ENCODE measurements at places on chromosomes 3 and 15.

DNA sequence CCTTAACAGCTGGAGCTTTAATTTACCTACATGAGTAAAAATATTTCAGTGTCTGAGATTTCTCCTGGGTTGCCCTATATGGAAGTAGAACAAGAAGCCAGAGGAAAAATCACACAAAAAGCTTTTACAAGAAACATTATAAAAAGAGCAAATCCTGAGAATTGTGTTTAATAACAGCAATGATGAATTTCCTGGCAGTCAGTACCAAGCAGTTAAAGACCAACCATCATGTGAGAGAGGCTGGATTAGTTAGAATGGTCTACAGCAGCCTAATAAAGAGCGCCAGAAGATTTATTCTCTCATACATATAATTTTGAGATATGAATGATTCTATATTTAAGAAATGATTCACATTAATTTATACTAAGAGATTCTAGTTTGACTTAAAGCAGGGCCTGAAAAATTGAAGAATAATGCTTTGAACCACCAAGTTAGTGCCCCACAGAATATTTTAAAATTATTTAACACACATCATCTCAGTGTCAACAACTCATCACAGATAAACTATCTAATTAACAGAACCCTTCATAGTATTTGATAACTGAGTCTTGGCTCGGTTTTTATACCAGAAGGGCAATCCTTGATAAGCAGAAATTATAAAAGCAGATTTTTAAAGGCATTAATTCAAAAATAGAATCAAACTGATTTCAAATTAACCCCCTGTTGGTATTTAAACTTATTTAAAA, 59.9 kb upstream of the DPH6 start:
- DNase-seq: no peak

GRCh38 chr3:171565481-171566058, 105.4 kb upstream of the TNIK start:
- DNase-seq: no peak

DNA sequence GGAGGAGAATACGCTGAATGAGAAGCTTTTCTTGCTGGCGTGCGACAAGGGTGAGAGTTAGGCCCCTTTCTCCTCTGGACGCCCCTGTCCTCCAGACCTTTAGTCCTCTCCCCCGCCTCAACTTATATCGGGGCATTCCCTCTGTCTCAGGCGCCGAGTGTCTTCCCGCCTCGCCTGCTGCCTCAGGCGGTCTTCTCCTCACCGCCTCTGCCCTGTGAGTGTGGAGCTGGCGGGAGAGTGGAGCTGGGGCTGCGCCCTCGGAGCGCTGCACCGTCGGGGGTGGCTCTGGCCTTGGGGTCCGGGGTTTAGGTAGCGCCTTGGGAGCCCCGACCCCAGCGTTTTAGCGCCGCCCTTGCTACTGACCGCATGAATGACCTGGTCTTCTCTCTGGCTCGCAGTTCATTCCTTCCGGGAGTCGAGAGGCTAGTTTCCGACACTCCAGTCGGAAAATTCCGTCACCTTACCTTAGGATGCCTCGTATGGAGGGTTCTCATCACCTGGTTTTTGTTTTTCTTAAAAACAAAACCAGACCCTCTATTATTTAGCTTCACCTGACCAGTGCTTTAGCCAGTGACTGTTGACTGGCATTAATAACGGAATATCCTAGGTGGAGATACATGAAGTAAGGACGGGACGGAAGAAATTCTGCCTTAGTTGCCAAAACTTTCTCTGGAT, 985 bp downstream of the TRPC1 start:
- DNase-seq: no peak

GRCh38 chr15:66423149-66423548, 36.4 kb downstream of the MAP2K1 start:
- DNase-seq: no peak

GRCh38 chr3:195889870-195890295, 18.5 kb downstream of the TNK2 start:
- no peak for DNase-seq

- no peak for DNase-seq
These were observed 170.3 kb upstream of the CCDC54 start for GRCh38 chr3:107206945-107207344.

- no peak for DNase-seq
These were observed 8.7 kb downstream of the PXK start for GRCh38 chr3:58341376-58341775.

DNA sequence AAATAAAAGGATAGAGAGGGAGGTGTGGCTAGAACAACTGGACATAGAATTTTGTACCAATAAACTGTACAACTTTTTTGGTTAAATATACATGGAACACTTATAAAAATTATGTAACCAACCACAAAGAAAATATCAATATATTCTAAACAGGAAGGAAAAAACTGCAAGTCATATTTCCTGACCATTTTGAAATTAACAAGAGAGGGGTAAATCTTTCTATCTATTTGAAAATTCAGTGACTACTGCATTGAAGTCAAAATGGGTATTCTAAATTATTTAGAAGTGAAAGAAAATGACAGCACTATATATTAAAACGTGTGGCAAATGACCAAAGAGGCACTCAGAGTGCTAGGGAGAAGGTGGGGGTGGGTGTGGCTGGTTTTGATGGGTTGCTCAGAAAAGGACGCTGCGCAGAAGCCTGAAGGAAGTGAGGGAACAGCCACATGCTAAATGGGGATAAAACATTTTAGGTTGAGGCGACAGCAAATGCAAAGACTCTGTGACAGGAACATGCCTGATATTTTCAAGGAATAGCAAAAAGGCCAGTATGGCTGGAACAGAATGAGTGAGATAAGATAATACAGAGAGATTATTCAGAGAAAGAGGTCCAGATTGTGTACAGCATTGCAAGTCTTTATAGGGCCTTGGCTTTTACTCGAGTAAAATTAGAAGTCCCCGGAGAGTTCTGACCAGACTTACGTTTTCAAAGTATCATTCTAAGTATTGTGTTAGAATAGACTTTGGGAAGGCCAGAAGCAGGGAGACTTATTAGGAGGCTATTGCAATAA, 41.1 kb downstream of the ERICH6 start:
- DNase-seq: no peak

DNA sequence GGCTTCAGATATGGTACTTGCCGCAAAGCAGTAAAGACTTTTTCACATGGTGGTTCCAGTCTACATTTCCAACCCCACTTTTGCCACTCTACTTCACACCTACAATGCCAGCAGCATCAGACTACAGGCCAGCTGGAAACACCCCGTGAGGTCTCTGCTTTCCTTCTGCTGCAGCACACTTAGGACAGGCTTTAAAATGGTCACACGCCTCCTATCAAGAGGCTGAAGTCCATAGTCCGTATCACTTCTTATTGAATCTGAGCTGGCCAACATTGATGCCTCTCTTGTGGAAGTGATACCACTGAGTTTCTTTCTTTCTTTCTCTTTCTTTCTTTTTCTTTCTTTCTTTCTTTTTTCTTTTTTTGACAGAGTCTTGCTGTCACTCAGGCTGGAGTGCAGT, 59.8 kb downstream of the ZNF860 start:
- no peak for DNase-seq

- no peak for DNase-seq
These were observed 979.0 kb downstream of the TUSC7 start for GRCh38 chr3:117688583-117688982.

GRCh38 chr15:38163658-38164057, 89.0 kb upstream of the SPRED1 start:
- DNase-seq: no peak

DNA sequence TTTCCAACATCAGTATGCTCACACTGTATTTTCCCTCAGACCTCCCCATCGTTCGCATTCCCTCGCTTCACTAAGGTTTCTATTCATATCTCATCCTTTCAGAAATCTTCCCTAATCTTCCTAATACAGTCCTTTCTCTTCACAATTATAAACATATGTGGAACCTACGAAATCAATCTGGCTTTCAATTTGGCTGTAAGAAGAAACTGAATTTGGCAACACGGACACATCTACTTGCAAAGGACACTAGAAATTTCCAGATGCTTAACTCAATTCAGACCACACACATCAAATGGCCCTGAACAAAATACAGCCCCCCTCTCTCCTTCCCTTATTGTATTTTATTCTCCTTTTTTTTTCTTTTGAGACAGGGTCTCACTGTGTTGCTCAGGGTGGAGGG, 39.1 kb upstream of the TM4SF19 start:
- no peak for DNase-seq

GRCh38 chr15:28122038-28122949, 23.2 kb upstream of the OCA2 start:
- DNase-seq: no peak

- no peak for DNase-seq
These were observed 297.4 kb upstream of the EPHA3 start for GRCh38 chr3:88809993-88810392.

- DNase-seq: no peak
These were observed 107.1 kb upstream of the TSC22D2 start for GRCh38 chr3:150300852-150301517.

GRCh38 chr15:67037694-67038093, 27.7 kb upstream of the SMAD3 start:
- no peak for DNase-seq

- DNase-seq: no peak
These were observed 5.8 kb upstream of the SUCNR1 start for GRCh38 chr3:151867666-151868065.

GRCh38 chr3:126752303-126753190, 48.5 kb downstream of the CHCHD6 start:
- no peak for DNase-seq

DNA sequence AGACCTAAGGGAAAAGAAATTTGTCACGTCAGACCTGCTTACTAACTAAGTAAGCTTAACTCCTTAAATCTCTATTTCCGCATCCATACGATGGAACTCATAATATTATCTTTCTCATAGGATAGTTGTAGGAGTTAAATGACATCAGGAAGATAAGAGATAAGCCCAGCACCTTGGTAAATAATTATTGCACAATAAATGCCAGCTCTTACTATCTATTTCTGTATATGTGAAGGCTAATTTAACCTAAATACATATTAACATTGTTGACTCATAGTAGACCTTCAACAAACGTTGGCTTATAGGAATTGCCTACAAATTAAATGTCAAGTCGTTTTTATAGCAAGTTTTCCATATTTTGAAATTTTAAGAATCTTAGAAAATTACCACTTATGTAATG, 709.0 kb downstream of the CADM2 start:
- no peak for DNase-seq

DNA sequence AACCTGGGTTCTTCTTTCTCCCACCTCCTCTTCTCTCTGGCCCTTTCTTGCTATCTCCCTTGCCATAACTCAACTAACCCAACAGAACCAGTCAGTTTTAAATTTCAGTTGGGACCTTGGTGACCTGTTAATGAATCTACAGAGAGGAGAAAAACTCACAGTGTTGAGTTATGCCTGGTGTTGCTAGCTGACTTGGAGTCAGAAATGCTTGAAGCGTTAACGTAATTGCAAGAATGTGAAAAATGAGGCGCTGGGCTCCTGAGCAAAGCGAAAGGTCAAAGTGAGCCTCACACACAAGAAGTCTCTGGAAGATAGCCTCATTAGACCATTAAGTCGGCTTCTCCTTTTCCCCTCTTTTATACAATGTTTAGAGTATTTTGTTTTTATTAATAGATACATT, 18.4 kb downstream of the MEIS2 start:
- DNase-seq: no peak
